ENCODE measurements at places on chromosomes 11 and 22. TPM values are rescaled to one million over a fixed set of nuclear protein-coding genes. Genes with fewer than 3 reads are reported as not detected.
A peak's percentile ranks its signal among the peaks of the same experiment; 100 is the strongest.

The GNAZ gene
- total RNA-seq = 3.0 TPM

The CREB3L1 gene
- 47.4 TPM for total RNA-seq

The MAP6 gene
- 5.8 TPM for total RNA-seq

GRCh38 chr22:24928322-24928721, 18.2 kb downstream of the LHFPL7 start:
- no peak for DNase-seq

DNA sequence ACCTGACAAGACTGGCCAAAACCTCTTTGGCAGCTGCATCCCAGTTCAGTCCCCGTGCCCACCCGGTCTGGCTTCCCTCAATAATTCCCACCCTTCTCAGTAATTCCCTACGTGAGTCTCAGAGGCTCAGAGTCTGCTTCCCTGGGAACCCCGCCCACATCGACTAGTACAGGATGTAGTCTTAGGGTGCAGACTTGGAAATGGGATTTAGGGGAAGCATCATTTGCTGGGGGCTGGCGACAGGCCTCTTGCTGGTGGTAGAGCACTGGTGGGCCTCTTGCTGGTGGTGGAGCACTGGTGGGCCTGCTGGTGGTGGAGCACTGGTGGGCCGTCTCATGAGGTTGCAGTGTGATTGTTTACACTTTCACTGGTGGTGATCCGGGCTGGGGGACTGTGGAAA, 199.5 kb upstream of the B3GAT1 start:
- DNase-seq = no peak

DNA sequence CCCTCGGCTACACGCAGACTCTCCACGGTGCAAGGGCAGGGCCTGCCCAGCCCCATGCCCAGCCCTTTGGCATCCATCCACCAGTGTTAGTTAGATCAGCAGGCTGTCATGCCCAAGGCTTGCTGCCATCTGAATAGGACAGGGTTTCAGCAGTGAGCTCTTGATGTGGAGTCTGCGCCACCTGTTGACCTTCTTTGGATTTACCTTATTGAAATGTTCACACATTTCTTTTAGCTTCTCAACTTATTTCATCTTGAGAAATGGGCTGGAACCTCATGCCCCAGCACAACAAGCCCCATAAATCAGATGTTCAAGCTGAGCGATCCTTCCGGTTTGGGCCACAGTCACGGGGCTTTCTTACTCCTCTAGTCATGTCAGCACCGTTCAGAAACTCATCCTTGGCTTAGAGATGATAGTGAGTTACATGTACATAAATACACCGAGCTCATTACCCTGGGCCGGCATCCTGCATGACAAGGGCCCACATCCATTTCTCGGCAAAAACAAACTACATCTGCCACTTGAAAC, 61.7 kb downstream of the PARVB start:
- DNase-seq = peak; percentile 69

The PGA5 gene
- total RNA-seq = not detected

The OR8A1 gene
- total RNA-seq = not detected

The GAL gene
- not detected for total RNA-seq

The NPTXR gene
- total RNA-seq = 6.3 TPM

- peak; percentile 78 for DNase-seq
Measured at GRCh38 chr22:17120281-17120680, 879 bp downstream of the TMEM121B start.

GRCh38 chr11:75174781-75175370, 24.0 kb downstream of the SLCO2B1 start:
- DNase-seq = no peak

DNA sequence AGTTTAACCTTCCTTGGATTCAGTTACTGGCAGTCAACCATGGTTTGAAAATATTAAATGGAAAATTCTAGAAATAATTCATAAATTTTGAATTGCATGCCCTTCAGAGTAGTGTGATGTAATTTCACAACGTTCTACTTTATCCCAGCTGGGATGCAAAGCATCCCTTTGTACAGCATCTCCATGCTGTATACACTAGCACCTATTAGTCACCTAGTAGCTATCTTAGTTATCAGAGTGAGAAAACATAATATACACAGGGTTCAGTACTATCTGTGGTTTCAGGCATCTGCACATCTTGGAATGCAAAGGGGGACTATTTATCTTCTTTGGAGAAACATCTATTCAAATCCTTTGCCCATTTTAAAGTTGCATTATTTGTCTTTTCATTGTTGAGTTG, 30.8 kb downstream of the CBL start:
- no peak for DNase-seq

- DNase-seq = no peak
Measured at GRCh38 chr22:31288496-31289240, 3.6 kb downstream of the PIK3IP1 start.

The OR4D5 gene
- not detected for total RNA-seq

The FERMT3 gene
- total RNA-seq = 73.1 TPM

The C22orf23 gene
- total RNA-seq = not detected

DNA sequence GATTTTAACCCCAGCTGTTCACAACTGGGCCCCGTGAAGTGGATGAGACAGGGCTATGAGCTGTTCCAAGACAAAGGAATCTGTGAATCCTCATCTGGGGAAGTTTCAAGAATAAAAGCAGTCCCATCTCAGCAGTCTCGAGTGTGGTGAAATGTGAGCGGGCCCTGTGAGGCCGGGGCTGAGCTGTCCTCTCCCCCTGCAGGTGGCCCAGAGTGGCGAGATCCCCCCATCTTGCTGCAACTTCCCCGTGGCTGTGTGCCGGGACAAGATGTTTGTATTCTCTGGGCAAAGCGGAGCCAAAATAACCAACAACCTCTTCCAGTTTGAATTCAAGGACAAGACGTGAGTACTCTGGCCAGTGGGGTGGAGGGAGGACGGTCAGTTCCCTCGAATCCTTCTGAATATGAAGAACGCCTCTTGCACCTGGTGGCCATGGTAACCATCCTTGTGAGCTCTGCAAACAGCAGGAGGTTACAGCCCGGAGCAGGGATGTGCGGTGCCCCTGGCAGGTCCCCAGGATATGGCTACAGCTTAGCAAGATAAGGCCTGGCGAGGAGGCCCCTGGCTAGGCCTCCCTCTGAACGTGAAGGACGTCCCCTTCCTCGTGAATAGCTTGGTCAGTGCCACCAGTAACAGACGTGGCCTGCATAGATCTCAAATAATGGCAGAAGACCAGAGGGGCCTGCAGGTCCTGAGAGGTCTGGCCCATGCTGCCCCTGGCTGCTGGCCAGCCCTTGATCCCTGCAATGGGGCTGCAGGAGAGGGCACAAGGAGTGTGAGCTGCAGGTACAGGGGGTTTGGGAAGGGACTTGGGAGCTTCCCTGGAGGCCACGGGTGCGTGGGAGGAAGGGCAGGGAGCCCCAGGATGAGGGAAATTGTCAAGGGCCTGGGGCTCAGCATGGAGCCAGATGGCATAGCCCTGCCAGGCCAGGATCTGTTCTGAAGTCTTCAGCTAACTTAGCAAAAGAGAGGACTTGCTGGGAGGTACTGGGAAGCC, 8.4 kb downstream of the LZTR1 start:
- DNase-seq = no peak

GRCh38 chr11:9784602-9785315, 120.9 kb downstream of the SWAP70 start:
- no peak for DNase-seq

The SPON1 gene
- total RNA-seq = 76.8 TPM

The FXYD2 gene
- 3.6 TPM for total RNA-seq

The KDM4E gene
- not detected for total RNA-seq

The CRYBB1 gene
- total RNA-seq = 0.55 TPM

The OR4A16 gene
- not detected for total RNA-seq

DNA sequence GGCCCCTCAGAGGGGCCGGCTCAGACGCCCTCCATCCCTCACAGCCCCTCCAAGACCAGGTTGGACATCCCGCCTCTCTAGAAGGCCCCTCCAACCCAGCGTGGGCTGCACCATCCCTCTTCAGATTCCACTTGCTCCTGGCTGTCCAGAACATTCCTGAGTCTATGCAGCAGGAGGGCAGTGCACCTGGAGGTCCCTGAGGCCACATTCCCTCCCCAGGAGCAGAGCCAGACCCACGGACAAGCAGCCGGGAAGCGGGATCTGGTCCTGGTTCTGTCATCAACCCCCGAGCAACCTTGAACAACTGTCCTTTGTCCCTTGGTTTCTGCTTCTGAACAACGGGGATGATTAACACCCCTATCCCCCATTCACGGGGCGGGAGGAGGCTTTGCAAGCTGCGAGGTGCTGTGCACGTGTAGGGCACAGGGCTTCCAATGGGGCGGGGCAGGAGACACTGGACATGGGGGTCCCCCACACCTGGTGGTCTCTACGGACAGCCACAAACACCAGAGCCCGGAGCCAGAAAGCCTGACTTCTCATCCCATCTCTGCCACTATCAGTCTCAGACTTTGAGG, 13.2 kb upstream of the PDGFB start:
- no peak for DNase-seq

The OTUB1 gene
- 60.6 TPM for total RNA-seq

DNA sequence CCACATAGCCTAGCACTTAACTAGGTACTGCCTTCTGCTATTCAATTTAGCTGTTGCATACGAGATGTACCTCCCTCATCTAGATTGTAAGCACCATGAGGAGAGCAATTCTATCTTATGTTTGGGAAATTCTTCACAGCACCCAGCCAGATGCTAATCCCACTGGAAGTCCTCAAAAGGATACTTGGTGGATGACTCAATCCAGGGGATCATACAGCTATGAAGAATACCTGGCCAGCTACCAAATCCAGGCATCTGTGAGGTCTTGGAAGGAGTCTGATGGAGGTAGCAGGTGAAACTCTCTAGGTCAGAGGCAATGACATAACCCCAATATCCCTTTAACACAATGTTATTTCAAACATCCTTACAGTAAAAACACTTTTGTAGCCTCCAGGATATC, 167.8 kb upstream of the NCAM1 start:
- DNase-seq = no peak

DNA sequence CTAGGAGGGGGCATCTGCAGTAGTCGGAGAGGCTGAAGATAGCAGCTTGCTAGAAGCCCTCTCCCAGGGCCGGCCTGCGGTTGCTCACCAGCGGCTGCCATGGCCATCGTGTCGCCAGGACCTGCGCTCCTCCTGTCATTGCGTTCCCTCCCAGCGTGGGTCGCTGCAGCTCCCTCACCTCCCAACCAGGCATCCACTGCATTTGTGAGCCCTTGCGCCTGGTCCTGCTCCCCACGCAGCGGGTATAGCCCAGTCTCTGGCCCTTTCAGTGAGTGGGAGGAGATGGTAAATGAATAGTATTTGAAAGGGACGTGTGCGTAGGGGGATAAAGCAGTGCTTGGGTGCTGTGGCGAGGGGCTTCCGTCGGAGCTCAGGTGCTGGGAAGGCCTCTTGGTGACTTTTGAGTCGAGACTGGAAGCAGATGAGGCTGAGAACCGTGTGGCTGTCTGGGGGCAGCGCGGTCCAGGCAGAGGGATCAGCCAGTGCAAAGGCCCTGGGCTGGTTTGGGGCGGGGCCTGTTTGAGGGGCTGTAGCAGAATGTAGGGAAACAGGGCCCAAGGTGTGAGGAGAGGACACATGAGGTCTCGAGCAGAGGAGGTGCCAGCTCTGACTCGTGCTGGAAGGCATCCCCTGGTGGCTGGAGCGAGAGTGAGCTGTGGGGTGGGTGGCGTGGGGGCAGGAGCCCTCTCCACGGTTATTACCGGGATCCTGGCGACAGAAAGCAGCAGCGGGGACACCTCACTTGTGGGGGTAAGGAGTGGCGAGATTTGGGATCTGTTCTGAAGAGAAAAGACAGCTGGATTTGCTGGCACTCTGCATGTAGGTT, 39.3 kb downstream of the LRP5 start:
- DNase-seq = peak; percentile 61

GRCh38 chr11:132632641-132633124, 899.6 kb downstream of the OPCML start:
- no peak for DNase-seq

The GRAP2 gene
- 10.1 TPM for total RNA-seq

GRCh38 chr22:43391306-43391705, 20.5 kb upstream of the MPPED1 start:
- DNase-seq = peak; percentile 15

The MDK gene
- total RNA-seq = 24.7 TPM

The MS4A15 gene
- 147 TPM for total RNA-seq

DNA sequence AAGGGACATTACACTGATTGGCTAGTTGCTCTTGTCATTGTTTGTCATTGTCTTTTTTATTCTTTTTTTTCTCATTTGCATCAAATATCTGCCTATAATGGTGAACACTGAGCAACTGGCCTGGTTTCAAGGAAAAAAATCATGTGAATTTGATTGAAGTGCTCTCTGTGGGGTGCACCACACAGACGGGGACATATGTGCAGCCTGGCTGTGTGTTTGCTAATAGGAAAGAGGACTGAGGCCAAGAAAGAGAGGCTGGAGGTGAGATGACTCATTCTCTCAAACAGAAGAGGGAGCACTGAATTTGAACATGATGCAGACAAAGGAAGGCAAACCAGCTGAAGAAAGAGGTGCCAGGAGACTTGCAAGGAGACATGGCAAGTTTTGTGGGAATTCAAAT, 684.9 kb upstream of the CCDC90B start:
- DNase-seq = no peak

DNA sequence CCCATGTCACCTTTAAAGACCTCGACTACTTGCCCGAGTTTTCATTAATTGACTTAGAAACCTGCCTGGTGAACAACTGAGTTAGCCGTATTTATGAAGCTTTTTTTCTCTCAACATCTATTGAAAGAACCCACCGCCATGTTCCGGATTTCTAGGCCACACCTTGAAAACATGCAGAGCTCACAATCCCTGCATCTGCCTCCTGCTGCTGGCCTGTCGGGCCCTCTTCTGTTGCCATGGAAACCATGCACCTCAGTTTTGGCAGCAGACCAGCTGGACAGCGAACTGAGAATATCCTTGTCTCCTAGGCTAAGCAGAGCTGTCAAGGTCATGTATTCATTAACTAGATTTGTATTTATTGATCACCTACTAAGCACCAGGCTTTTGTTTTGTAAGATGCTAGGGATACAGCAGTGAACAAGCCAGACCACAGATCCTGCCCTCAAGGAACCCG, 4.3 kb upstream of the PATZ1 start:
- no peak for DNase-seq

The CCDC83 gene
- total RNA-seq = not detected

- peak; percentile 77 for DNase-seq
Measured at GRCh38 chr11:76234416-76235232, 28.3 kb upstream of the WNT11 start.

The SLC1A2 gene
- total RNA-seq = 2.5 TPM

The C22orf42 gene
- total RNA-seq = not detected

The ADORA2A gene
- total RNA-seq = 17.2 TPM

The PKP3 gene
- total RNA-seq = 40.4 TPM

DNA sequence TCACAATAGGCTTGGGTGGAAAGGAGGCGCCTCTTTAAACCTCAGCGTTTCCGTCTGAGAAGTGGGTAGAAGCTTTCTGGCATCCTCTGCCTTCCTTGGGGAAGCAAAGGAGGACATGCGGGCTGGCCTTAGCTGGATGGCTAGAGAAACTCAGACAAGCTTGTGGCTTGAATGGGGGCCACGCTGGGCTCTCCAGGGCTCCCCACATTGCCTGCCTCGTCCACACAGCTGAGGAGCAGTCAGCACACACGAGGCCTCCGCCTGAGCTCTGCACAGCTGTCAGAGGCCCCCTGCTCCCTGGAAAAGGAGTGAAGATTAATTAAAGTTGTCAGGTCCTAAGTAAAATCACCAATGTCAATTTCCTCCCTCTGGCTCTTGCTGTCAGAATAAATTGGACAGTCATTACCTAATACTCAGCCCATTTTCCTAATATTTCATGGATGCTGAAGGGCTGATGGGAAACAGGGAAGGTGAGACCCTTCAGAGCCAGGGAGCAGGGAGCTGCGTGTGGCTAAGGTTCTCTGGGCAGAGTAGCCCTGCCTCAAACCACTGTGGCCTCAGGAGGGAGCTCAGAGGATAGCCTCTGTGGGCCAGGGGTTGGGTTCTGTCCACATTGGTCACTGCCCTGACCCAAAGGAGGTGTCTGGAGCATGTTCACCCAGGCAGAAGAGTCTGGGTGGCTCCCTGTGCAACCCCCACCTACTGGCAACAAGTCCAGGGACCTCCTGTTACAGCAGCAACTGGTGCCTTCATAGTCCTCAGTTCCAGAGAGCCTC, 118.3 kb upstream of the CD82 start:
- no peak for DNase-seq
